Panc1 (cell line): ENCODE measurements at places on chromosomes 3 and 15.
A peak's percentile ranks its signal among the peaks of the same experiment; 100 is the strongest.

DNA sequence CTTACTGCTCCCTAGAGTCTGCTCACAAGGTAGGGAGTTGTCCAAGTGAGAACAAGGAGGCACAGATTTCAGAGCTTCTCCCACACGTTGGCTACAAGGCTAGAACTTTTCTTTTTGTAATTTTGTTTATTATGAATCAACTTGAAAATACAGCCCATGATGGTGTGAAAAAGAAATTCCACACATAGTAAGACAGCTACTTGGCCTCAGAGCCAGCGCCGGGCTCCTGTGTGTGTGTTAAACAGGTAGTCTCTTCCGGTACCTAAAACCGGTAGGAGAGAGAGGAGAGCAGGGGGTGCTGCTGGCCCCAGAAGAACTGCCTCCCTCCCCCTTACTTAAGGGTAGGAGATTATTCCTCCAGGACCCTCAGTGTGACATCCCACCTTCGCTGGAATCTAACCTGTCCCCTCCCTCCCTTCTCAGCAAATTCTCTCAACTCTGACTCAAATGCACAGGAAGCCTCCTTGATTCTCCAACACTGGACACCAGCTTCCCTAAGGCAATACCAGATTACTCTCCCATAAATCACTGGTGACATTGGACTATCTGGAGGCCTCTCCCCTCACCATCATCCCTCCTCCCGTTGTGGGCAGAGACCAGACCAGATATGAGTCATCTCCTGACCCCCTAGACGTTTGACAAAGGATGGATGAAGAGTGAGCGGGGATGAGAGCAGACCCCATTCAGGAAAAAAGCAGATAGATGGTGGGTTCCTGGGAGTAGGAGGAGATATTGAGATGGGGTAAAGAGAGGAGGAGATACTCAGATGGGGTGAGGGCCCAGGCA is 4.5 kb upstream of the IP6K1 start:
- DNase-seq = no peak

GRCh38 chr15:23594252-23594770 is 28.8 kb downstream of the MKRN3 start:
- DNase-seq = no peak

DNA sequence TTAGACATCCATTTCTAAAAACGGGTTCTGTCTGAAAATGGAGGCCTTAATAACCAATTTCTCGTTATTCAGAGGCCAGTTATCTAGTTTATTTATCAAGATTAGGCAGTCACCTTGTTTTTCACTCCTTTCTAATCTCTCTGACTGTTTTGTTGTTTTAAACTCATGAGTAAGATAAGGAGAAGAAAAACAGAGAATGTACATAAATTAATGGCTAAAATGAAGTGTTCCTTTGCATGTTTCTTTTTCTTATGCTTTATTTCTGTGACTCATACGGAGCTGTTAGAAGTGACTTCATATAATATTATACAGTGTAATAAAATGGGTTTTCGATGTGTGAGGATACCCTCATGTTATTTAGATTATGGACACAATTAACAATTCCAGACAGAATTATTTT is 22.0 kb downstream of the NEO1 start:
- DNase-seq = no peak

GRCh38 chr3:153287017-153287416 is 125.0 kb downstream of the RAP2B start:
- DNase-seq = no peak

- no peak for DNase-seq
Observed at GRCh38 chr15:84822653-84823281, 5.6 kb downstream of the ALPK3 start.

DNA sequence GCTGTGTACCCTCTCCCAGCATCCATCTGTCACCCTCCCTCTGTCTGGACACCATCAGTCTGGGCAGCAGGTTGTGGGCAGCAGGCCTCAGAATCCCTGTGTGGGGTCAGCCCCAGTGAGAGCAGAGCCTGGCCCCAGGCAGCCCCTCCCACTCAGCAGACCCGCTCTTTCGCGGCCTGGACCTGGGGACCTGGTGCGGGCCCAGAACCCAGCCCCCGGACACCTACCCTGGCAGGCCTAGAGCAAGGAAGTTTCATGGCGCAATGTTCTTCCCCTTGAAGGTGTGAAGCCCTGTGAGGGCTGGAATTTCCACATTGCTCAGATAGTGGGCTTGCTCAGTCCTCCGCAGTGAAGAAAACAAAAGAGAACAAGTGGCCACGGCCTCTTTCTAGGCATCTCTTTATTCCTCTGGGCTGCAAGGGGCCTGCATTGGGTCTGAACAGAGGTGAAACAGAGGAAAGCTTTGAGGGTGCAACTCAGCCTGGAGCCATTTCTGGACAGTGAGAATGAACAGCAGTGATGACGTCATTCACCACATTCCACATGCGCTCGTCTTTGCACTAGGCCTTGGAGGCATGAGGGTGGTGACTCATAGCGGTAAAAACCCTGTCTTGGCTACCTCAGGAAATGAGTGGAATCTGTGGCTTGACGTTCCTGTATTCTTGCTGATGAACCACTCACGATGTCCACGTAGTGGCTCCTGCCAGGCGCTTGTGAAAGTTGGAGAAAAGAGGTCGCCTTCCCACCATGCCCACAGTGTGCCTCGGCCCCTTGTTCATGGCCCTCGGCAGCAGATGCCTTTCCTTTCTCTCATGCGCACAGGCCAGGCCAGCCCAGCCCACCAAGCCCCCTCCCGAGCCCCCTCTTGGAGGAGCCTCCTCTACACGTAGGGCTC is 66.1 kb downstream of the SLC30A4 start:
- DNase-seq = peak; percentile 91

GRCh38 chr3:177114253-177114652 is 83.0 kb downstream of the TBL1XR1 start:
- no peak for DNase-seq

- no peak for DNase-seq
Observed at GRCh38 chr3:15498431-15499214, 22.9 kb downstream of the COLQ start.

DNA sequence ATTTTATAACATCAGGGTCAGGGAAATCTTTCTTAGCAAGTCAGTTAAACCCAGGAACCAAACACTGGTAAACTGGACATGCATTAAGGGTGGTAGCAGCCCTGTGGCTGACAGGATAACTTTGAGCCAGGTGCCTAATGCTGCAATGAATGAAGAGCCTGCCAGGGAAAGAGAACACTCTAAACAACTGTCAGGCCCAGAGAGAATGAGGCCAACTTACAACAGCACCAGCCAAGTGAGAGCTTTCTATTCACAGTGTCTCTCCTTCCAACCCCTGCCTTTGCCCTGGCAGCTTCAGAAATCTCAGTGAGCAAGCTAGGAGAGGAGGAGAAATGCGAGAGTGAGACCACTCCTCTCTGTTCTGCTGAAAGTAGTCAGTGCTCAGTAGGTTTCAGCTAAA is 50.4 kb upstream of the ATP2C1 start:
- no peak for DNase-seq

DNA sequence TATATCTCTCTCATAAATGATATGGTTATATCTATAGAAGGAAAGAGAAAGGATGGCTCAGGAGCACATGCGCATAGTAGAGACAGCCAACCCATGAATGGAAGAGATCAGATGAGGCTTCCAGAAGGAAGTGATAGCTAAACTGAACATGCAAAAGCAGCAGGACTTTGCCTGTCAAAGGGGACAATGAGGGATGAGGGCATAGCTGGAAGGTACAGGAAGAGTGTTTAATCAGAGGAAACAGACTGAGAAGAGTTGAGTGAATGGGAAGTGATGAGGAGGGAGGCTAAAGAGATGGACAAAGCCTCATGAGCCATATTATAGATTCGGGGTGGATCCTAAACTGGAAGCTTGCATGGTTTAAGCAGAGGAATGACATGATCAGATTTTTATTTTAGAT is 26.5 kb upstream of the VEPH1 start:
- no peak for DNase-seq

GRCh38 chr3:71305231-71306206 is 278.0 kb downstream of the FOXP1 start:
- DNase-seq = no peak
